SK-MEL-5 (cell line): ENCODE measurements at places on chromosomes 6 and 20.

- no peak for DNase-seq
Measured at GRCh38 chr6:163738304-163738703, 323.8 kb downstream of the QKI start.

DNA sequence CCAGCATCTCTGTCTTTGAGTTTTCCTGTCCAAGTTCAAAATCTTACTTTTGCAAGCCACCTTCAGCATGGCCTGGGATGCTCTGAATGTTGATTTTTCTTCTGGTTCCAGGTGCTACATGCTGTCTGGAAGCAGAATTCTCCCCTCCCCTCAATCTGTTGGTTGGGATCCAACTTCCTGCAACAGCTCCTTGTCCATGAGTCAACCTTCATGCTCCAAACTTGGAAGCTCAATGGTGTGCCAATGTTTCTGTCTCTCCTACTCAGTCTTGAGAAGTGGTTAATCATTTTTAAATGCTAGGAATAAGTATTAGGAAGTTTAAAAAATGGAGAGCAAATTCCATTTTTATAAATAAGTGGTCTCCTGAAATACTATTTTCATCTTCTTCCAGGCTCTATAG, 33.2 kb upstream of the PLEKHG1 start:
- no peak for DNase-seq

GRCh38 chr6:111199935-111200334, 112.6 kb downstream of the SLC16A10 start:
- no peak for DNase-seq

GRCh38 chr6:135114355-135115145, 59.9 kb upstream of the HBS1L start:
- no peak for DNase-seq

- DNase-seq, result no peak
Measured at GRCh38 chr6:5085648-5086293, 630 bp downstream of the PPP1R3G start.

- DNase-seq, result no peak
Measured at GRCh38 chr20:23759306-23759940, 8.7 kb upstream of the CST1 start.

- DNase-seq, result peak; percentile 53
Measured at GRCh38 chr6:75546381-75546780, 52.8 kb upstream of the FILIP1 start.

GRCh38 chr6:42136508-42137193, 5.8 kb downstream of the C6orf132 start:
- no peak for DNase-seq

GRCh38 chr6:20777801-20778200, 243.5 kb downstream of the CDKAL1 start:
- DNase-seq, result no peak

DNA sequence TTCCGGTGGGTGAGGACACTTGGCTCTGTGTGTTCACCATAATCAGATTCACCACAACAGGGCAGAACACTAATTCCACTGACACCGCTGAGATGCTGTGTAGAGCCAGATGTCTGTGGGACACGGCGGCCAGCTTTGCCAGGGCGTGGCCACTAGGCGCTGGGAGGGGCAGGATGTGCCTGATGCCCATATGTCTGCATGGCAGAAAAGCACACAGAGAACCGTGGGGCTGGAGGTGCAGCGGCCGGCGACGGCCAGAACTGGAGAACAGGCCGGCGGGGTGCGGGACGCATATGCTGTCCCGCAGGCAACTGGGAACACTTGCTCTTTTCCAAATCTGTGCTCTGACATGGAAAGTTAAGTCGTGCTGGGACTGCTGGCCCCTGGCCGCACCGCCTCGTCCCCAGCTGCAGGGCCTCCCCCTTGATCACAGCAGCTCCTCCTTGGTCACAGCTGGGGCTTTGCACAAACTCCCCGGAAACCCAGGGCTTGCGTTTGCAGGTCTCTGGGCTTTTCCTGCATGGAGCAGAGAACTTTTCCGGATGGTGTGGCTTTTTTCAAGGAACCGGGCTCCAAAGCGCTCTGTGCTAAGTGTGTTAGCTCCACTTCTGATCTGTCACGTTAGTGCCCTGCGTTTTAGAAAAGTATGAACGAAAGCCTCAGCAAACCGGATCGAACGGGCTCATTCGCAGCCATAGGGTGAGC, 31.1 kb downstream of the NTSR1 start:
- DNase-seq, result no peak

- peak; percentile 100 for DNase-seq
Measured at GRCh38 chr6:22657352-22657980, 88.1 kb downstream of the HDGFL1 start.

DNA sequence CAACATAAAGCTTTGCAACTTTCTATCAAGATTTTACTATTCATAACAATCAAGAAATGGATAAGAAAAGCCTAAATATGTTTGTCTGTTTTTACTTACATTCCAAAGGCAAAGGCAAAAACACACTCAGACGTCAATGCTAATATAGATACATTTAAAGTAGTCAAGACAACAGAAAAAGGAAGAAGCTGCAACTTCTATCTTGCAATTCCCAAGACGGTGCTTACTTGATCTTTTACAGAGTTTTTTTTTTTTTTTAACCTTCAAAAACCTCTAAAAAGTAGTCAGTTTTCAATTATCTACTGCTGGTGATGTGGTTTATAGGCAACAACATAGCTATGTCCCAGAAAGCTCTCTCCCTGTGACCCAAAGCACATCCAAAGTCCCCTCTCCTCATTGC, 58.1 kb downstream of the EPB41L2 start:
- no peak for DNase-seq

GRCh38 chr6:135280375-135281136, 99.4 kb downstream of the MYB start:
- no peak for DNase-seq

GRCh38 chr6:90610751-90611542, 24.1 kb upstream of the MAP3K7 start:
- DNase-seq, result peak; percentile 20

- DNase-seq, result peak; percentile 68
Measured at GRCh38 chr6:144585217-144585814, 300.2 kb downstream of the UTRN start.
